ENCODE measurements at places on chromosomes 13 and 19.

DNA sequence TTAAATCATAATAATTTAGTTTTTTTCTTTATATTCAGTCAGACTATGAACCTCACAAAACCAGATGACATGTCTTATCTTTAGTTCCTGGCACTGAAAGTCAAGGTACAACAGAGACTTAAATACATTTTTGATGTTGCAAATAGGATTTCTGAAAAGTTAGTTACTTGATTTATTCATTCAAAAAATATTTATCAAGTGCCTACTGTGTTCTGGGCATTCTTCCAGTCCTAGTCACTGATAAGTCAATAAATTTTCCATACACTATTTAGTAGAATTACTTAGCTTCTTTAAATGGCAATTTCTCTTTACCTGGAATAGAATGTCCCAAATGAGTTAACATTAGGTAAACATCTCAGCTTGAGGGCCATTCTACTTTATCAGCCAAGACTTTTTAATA, 938.3 kb upstream of the PCDH9 start:
- no peak for DNase-seq

DNA sequence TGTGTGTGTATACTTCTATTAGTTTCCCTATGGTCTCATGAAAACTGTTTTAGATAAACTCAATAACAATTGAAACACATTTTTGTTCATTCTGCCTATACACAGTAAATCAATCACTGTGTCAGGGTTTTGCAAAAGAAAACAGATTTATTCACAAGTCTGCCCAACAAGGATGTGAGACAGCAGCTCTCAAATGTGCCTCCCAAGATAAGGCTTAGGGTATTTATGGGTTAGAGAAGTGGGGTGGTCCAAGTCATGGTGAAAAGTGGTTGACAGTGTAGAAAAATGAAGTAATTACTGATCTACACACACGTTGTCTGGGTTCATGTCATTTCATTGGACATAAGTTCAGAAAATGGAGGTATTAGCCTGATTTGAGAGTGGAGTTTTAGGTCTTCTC, 844.6 kb downstream of the SLITRK6 start:
- DNase-seq = no peak

- DNase-seq = no peak
Measured at GRCh38 chr19:16914421-16914820, 25.6 kb downstream of the F2RL3 start.

GRCh38 chr13:38686577-38687245, at the start of gene FREM2:
TSS of gene FREM2 (plus strand) at chr13:38687077. CDS start at chr13:38687345, 268 bp downstream.
- DNase-seq = peak; percentile 87

DNA sequence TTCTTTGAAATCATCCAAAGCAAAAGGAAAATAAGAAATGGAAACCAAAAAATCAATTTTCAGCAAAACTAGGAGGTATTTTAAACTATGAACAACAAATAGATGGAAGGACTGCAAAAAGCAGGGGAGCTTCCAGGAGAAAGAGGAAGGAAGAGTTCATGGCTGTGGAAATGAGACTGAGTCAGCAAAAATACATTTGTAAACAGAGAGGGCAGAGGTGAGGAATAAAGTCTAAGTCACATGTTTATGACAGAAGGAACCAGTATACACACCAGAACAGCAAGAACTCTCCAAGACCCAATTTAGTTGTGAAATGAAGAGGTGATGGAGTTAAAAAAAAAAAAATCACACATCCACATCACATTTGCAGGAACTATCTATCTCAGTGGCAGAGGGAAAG, 69.6 kb downstream of the RNASEH2B start:
- no peak for DNase-seq

DNA sequence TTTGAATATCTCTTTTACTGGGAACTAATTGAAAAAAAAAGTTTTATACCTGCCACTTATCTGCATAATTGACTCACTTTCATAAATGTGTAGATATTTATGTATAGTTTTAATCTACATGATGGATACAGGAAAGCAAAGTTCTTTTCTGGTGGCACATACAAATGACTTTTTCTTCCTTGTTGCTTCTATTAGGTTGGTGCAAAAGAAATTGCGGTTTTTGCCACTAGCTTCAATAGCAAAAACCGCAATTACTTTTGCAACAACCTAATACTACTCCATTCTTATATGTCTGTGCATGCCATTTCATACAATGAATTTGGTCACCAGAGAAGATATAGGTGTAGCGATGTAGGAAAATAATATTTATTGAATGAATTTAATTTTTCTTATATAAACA, 344.5 kb upstream of the PCDH20 start:
- DNase-seq = no peak

- DNase-seq = no peak
Measured at GRCh38 chr19:35030257-35031071, at the start of gene SCN1B. TSS of gene SCN1B (plus strand) at chr19:35030470. CDS start at chr19:35030821, 351 bp downstream.

DNA sequence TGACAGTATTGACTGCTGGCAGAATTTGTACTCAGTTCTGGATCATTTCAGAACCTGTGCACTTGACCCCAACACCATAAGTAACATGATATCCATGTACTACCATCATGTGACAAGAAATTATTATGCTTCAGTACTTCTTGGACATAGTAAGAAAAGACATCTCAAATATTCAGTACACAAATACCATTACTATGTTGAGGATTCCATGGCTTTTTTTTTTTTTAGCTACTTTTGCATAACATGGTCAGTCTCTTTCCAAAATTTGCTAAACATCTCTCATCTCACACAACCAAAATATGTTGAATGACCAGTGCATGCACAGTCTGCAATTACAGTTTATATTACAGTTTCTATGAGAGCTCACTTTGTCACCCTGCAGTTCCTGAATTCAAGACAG, 85.3 kb downstream of the FLT1 start:
- DNase-seq = no peak

DNA sequence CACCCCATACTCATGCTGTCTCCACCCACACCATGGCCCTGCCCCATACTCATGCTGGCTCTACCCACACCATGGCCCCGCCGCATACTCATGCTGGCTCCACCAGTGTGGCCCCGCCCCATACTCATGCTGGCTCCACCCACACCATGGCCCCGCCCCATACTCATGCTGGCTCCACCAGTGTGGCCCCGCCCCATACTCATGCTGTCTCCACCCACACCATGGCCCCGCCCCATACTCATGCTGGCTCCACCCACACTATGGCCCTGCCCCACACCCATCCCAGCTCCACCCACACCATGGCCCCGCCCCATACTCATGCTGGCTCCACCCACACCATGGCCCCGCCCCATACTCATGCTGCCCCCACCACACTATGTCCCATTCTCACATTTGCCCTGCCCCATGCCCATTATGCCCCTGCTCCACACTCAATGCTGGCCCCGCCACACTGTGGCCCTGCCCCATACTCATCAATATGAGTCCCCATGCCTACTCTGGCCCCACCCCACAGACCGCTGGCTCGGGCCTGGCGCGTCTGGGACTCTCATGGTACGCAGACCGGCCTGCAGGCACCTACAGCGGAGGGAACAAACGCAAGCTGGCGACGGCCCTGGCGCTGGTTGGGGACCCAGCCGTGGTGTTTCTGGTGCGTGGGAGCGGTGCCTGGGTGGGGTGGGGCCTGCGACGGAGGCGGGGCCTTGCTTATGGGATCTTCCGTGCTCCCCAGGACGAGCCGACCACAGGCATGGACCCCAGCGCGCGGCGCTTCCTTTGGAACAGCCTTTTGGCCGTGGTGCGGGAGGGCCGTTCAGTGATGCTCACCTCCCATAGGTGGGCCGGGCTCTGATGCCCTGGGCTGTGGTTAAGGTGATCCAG, 3.7 kb upstream of the ARHGAP45 start:
- DNase-seq = no peak

GRCh38 chr13:98962901-98963590, 14.8 kb downstream of the DOCK9 start:
- no peak for DNase-seq

DNA sequence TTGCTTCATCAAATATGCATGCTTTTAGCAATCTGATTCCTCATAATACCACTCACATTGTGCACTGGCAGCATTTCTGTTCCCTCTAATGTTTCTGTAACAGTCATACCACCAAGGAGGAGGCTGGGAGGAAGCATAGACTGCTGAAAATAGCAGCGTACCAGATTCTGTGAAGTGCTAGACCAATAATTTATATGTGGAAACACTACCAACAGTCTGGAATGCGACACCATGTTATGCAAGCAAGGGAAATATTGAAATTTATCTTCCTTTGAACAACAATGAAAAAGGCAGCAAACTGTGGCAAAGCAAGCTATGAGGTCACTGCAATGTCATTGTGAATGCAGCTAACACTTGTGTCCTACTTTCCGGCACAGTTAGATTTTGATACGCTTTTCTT, 1388.0 kb downstream of the EFNB2 start:
- no peak for DNase-seq

DNA sequence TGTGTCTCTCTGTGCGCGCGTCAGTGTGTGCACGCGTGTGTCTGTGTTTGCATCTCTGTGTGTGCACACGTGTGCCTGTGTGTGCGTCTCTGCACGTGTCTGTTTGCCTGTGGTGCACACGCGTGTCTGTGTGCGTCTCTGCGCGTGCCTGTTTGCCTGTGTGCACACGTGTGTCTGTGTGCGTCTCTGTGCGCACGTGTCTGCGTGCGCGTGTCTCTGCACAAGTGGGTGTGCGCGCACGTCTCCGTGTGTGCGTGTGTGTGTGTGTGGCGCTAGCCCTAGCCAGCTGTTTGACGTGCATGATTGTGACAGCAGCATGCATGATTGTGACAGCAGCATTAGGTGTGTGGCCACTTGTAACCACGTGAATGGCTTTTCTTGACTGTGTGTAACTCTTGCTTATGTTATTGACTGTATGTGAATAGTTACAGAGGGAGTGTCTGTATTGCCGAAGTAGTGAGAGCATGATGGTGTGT, 31.1 kb downstream of the ZNF146 start:
- peak; percentile 61 for DNase-seq

DNA sequence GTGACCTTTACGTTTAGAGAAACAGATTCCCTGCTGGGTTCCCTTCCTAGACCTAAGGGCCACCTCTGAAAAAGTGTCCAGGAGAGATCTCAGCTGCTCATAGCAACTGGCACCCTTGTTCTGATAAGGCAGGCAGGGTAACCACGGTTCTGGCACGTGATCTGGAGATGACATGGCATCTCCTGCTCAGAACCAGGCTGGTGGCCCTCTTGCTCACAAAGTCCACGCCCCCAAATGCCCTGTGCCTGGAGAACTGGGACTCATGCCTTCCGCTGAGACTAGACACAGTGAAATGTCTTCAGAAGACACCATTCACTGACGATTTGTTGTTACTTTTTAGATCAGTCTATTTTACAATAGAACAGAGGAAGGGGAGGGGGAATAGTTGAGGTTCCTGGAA, 174.1 kb downstream of the ZNF536 start:
- DNase-seq = no peak

DNA sequence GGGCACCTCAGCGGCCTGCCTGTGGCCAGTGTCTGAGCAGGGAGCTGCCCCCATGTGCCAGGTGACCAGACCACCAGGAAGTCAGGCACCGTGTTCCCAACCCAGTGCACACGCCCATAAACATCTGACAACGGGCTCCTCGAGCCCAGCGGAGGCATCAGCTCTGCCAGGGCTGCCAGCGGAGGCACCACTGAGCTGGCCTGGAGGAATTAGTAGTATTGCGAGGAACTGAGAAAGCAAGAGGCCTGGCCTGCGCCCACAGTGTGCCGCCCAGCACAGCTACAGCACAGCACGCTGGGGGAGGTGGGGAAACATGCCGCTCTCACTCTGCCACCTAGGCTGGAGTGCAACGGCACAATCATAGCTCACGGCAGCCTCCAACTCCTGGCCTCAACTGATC, 44.6 kb downstream of the ANKRD27 start:
- DNase-seq = no peak

- no peak for DNase-seq
Measured at GRCh38 chr13:98184792-98185191, 7.7 kb upstream of the RNF113B start.

DNA sequence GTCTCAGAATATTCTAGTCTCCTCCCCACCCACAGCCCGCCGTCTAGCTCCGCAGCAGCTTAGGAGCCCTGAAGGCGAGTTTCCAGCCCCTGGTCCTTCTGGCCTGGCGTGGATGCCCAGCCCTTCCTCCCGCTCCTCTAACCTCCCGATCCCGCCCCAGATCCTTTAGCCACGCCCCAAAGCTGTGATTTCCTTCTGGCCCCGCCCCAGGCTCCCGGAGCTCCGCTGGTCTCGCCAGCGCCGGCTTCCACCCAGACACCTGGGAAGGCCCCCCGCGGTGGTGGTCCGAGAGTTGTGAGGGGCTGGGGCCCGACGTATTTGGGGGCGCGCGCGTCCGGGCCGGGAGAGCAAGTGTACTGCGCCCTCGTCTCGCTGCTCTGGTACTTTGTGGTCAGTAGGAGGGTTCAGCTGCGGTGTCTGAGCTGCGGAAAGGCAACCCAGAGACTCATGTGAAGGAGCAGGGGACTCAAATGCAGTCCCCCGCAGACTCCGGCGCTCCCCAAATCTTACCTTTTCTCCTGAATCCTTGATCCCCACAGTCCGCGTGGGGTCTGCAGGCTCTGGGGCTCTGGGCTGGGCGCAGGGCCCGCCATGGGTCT, at the start of gene CGB7:
Gene CGB7, minus strand, starts transcription at position 114 of the 599 bp plus-strand sequence. CDS start 2,374 bp downstream, outside the sequence.
- DNase-seq = no peak

DNA sequence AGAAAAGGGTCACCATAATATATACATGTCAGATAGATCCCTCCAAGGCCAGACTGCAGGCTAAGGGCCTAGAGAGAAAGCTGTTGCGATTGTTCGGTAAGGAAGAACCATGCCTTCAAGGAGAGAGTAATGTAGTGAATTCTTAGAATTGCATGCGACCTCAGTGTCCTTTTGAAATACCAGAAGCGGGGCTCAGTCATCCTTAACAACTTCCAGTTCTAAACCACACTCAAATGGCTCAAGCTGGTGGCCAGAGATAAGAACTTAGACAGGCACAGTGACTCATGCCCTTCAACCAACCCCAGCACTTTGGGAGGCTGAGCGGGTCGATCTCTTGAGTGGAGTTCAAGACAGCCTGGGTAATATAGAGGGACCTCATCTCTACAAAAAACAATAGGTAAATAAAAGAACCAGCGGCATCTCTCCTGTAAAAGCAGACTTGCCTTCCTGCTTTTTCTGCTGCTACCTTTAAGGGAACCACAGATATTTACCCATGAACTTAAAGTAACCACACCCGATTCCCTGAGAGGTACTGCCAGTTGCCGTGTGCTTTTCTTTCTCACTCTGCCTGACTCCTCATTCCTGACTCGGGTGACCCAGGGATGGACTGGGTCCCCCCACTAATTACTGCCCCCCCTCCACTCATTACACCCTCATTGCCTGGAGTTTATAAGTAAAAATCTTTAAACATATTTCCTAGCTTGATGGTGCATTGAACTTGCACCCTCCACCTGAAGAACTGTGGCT, 15.4 kb upstream of the SIGLEC6 start:
- DNase-seq = no peak

DNA sequence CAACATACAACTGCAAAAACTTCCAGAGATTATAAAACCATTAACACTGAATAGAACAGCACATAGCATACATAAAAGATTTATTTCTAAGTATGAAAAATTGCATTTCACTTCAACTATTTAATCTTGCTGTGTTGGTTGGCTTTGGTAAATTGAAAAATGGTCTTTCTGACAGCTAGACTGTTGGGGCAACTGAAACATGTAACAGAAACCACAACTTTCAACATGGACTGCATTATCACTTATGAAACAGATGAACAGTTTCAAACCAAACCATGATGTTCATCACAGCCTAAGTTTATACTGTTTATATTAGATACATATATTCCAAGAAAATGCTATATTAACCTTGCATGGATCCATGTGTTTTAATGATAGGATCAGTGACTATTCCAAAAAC, 324.1 kb upstream of the PCDH9 start:
- DNase-seq = no peak
